Activated naive CD4-positive, alpha-beta T cell treated with anti-CD3 and anti-CD28 coated beads, Interleukin-2, amount 10 ng/mL, durations not matched to agents 7 days and 5 days (primary cell): ENCODE measurements at places on chromosomes 5 and 9.

- no peak for DNase-seq
These were observed 636.2 kb downstream of the BRINP1 start for GRCh38 chr9:118732998-118733397.

GRCh38 chr9:87517732-87518131 is 20.1 kb downstream of the DAPK1 start:
- DNase-seq, result no peak

- DNase-seq, result peak; percentile 72
These were observed 1.1 kb downstream of the KIF2A start for GRCh38 chr5:62306896-62307689.

DNA sequence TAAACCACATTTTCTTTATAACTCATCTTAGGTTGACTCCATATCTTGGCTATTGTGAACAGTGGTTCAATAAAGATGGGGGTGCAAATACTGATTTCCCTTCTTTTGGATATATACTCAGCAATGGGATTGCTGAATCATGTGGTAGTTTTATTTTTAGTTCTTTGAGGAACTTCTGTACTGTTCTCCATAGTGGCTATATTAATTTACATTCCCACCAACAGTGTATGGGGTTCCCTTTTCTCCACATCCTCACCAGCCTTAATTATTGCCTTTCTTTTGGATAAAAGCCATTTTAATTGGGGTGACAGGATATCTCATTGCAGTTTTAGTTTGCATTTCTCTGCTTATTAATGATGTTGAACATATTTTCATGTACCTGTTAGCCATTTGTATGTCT is 107.7 kb upstream of the EQTN start:
- DNase-seq, result no peak

DNA sequence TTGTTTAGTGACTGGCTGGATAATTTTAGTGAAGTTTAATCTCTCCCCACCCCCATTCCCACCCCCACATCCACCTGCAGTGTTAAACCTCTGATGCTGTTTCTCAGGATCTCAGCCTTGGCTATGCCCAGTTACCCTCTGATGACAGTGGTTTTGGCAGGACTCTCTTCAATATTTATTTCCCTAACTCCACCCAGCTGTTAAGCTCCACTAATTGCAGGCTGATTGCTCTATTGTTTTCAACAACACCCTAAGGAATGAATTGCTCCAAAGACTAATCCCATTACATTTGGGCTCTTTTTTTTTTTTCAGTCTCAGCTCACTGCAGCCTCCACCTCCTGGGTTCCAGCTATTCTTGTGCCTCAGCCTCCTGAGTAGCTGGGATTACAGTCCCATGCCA is 46.3 kb downstream of the PHAX start:
- no peak for DNase-seq

DNA sequence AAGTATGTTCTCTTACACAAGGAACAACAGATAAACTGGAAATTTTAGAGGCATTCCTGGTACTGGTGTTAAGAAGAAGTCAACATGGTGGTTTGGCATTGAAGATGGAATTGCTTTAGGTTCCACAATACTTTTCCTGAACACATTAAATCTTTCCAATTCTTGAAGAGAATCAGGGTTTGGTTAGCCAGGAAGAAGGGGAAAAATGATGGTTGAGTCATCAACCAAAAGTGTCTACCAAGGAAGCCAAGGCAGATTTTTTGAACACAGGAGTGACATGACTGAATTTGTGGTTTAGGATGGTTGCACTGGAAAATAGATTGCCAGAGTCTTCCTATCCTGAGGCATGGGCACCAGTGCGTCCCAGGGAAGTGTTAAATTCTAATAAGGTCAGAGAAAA is 433.4 kb downstream of the TMEM38B start:
- DNase-seq, result no peak

- no peak for DNase-seq
These were observed 227.9 kb upstream of the TARS1 start for GRCh38 chr5:33212900-33213299.

DNA sequence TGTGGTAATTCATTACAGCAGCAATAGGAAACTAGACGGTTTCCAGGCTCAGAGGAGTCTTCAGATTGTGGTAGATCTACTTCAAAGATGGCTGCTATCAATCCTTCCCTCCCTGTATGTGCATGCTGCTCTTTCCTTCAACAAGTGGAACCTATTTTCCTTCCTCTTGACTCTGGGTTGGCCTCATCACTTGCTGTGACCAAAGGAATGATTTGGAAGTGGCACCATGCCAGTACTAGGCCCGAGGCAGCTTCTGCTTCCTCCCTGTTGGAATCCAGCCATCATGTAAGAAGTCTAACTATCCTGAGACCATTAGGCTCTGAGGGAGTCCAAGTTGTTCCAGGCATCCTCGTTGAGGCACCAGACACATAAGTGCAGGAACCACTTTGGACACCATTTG is 46.5 kb upstream of the MCTP1 start:
- no peak for DNase-seq

DNA sequence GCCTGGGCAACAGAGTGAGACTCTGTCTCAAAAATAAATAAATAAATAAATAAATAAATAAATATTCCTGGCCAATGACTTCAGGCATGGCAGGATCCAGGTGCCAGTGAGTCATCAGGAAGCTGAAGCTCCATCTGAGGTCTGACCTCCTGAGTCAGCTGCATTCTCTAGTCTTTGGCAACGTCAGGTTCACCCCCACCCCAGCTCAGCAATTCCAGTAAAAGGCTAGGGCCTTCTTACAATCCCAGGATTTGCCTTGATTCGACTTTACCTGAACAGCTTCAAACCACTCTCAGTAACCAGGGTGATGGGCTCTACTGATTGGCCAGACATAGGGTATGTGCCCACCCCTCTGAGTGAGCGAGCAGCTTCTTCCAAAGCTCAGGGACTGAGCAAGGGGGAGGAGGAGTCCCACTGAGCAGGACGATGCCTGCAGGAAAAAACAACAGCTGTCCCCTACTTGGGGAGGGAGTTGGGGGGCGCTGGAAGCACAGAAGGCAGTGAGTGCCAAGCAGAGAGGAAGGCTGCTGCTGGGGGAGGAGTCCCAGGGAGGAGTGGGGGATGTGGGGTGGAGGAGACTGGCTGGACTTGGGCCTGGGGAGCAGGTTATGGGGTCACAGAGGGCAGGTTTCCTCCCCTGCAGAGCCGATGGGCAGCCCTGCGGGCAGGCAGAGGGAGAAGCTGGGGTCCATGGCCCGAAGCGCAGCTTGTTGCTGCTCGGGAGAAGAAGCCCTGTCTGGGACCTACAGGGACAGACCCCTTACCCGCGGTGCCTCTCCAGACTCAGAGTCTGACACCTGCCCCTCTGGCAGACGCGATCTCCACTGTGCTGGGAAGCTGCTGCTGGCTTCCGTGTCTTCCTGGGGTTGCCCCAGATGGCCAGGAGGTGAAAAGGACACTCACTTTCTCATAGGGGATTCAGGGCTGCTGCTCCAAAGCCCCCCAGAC is 25.9 kb upstream of the UNC5A start:
- no peak for DNase-seq

GRCh38 chr5:179798771-179799643 is 5.2 kb downstream of the LTC4S start:
- no peak for DNase-seq

GRCh38 chr9:102779356-102779755 is 215.8 kb upstream of the CYLC2 start:
- no peak for DNase-seq

DNA sequence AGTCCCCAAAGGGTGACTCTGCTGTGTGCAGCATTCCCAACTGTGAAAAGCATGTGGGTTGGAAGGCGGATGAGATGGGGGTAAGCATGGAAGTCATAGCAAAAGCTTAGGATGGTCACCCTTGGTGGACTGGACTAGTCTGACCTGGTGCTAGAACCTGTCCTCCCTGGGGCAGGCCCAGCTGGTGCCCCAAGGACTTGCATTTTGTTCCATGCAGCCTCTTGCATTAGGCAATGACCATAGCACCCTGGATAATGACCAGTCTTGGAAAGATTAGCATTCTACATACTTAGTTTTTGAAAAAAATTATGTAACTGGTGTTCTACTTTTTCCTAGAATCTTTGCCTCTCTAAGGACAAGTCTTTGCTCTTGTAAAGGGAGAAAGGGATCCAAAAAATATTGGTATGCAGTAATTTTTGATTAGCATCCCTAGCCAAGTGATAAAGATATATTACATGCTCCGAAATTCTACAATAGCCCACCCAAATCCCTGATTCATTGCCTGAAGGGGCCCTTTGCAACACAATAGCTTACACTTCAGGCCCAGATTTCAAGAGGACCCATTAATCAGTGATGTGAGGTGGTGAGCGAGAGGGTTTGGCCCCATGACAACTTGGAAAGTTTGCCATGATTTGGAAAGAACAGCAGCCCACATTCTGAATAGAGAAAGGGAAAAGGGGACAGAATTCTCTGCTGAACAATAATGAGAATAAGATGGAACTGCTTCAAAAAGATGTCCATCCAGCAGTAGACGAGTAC is 93.3 kb upstream of the CD180 start:
- DNase-seq, result no peak

DNA sequence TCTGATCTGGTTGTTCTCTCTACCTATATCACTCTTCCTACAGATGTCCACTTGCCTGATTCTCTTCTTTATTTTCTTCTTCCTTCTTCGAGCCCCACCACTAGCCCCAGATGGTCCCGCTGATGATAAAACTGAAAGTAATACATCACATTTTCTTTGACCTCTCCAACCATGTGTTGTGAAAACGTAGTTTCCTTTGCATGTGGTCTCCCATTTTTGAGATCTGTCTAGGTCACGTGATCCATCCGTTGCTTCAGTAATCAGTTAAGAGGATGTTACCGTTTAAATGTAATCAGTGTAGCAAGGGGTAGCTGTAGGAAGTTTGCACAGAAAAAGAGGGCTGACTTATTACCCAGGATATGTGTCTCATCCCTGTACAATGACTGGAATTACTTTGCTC is 426.3 kb upstream of the TLE4 start:
- DNase-seq, result no peak

GRCh38 chr9:117234103-117234502 is 180.8 kb downstream of the ASTN2 start:
- no peak for DNase-seq

- peak; percentile 57 for DNase-seq
These were observed 192.6 kb upstream of the RASA1 start for GRCh38 chr5:87074934-87075541.

DNA sequence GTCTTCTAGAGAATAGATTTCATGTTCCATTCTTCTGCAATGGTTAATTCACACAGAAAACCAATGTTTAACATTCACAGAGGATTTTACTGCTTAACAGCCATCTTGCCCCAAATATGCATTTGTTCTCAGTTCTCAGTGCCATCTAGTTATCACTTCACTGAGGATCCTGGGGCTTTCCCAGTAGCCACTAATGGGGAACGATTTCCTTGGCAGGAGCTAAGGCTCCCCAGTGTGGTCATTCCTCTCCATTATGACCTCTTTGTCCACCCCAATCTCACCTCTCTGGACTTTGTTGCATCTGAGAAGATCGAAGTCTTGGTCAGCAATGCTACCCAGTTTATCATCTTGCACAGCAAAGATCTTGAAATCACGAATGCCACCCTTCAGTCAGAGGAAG is 3.4 kb downstream of the ERAP2 start:
- no peak for DNase-seq

GRCh38 chr5:6125781-6126180 is 252.6 kb downstream of the MED10 start:
- DNase-seq, result no peak

DNA sequence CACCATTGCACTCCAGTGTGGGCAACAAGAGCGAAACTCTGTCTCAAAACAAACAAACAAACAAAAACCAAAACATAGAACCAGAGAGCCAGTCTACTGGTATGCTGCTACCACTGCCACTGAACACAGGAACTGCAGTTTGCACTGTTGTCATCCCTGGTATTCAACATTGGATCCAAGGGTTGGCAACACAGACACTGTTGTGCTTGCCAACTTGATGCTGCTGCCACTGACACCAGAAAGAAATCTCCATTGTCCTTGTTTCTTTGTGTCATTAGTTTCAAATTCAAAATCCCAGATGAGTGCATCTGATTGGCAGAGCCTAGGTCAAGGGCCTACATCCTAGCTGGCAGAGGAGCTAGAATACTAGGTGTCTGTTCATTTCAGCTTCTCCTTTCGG is 16.2 kb downstream of the HINT1 start:
- no peak for DNase-seq

GRCh38 chr5:135997673-135998335 is 31.0 kb upstream of the TGFBI start:
- no peak for DNase-seq

GRCh38 chr5:157502143-157502647 is 42.2 kb downstream of the NIPAL4 start:
- no peak for DNase-seq

- DNase-seq, result no peak
These were observed 14.8 kb downstream of the IL9 start for GRCh38 chr5:135880801-135881200.

- no peak for DNase-seq
These were observed 24.2 kb downstream of the TMEM232 start for GRCh38 chr5:110702300-110702699.

DNA sequence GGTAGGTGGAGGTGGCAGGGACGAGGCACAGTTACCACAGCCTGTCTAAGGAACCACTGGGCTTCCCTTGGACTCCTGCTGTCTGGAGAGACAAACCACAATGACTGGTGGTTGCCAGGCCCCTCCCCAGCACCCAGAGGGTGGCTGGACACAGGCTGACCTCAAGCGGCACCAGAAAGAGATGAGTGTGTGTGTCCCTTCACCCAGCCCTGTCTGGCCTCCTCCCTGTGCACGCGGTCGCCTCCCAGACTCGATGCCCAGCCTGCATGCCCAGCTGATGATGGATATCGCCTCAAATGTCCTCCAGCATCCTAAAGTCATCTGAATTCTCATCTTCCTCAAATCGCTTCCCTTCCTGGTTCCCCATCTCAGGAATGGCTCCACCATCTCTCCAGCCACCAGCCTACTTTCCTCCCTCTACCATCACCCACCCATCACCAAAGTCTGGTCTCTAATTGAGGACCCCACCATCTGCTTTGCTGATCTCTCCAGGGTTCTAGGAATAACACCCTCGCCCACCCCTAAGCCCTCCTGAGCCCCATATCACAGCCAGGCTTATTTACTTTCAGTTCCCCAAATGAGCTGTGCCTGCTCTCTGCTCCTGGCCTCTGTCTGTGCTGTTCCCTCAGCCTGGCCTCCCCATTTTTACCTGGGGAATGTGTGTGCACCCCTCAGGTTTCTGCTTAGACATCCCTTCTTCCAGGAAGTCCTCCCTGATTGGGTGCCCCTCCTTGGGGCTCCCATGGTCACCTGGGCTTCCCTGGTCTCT is 52.5 kb upstream of the GGTA1 start:
- no peak for DNase-seq

- no peak for DNase-seq
These were observed 490.2 kb upstream of the DAP start for GRCh38 chr5:11251247-11251646.

- DNase-seq, result no peak
These were observed 6.3 kb downstream of the GPX3 start for GRCh38 chr5:151026679-151027078.

- no peak for DNase-seq
These were observed 164.0 kb downstream of the CCDC192 start for GRCh38 chr5:127867022-127867783.
